Activated naive CD4-positive, alpha-beta T cell treated with Interleukin-2 at 50 U/mL for 16 hours (primary cell): ENCODE measurements at places on chromosomes 3 and 15.

DNA sequence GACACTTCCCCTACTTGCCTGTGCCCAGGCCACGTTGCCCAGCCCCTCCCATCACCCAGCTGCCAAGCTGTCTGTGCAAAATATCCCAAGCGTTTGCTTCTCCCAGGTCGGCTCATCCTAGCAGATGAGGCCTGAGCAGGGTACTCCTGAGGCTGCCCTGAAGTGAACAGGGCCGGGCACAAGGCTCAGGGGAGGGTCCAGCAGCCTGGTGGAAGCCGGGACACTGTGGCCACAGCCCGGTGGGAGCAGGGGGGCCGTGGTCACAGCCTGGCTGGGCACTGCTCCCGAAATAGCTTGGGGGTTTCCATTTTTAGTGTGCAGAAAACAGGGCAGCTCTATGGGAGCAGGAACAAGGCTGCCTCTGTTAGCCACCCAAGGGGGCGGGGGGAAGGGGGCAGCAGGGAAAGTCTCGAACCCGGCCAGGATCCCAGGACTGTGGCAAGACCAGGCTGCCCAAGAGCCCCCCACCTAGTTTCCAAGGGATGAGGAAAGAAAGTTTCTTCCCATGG, 3.4 kb downstream of the PLXNB1 start:
- DNase-seq = no peak

DNA sequence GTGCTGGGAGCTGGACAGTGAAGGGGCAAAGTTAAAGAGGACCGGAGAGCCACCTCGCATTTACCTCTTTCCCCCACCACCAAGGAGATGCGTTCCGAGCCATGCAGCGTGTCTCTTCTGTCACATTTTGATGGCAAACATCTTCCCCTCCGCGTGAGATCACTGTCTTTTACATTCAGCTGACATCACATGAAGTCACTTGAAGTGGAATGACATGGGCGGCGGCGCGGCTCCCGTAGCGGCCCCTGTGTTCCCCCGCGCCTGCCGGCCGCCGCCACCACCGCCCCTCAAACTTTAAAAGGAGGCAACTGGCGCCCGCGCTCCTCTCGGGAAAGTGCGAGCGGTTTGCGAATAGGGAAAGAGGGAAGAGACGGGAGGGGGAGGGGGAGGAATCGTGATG, at the start of gene FEZF2:
FEZF2 (minus strand) TSS at position 336 of the 400 bp plus-strand sequence. CDS start 682 bp downstream, outside the sequence.
- no peak for DNase-seq

- DNase-seq = no peak
Observed at GRCh38 chr3:54331341-54331740, 209.0 kb downstream of the CACNA2D3 start.

GRCh38 chr3:140429791-140430190, 248.1 kb upstream of the TRIM42 start:
- no peak for DNase-seq

- no peak for DNase-seq
Observed at GRCh38 chr3:140911822-140912221, 29.8 kb upstream of the SLC25A36 start.

DNA sequence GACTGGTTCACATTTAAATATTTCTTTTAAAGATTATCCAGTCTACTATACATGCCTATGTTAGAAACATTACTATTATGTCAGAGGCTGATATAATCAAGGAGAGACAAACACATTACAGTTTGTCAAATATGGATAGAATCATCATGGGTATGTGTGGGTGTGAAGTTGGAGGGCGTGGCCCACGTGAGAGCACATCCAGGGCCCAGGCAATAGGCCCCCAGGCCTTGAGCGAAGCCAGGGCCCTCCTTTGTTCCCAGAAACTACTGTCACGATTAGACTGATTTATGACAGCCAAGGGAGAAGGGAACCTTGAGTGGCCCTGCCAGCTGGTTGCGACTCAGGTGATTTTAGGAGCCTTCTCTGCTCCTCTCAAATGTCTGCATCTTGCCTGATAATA, 26.9 kb upstream of the LDHAL6B start:
- no peak for DNase-seq

- DNase-seq = no peak
Observed at GRCh38 chr3:117666325-117666724, 956.7 kb downstream of the TUSC7 start.

- peak; percentile 71 for DNase-seq
Observed at GRCh38 chr15:70100474-70101341, 3.0 kb upstream of the TLE3 start.

- DNase-seq = no peak
Observed at GRCh38 chr3:129604767-129605166, 1.7 kb downstream of the PLXND1 start.
